ENCODE measurements at places on chromosomes 4 and X.

DNA sequence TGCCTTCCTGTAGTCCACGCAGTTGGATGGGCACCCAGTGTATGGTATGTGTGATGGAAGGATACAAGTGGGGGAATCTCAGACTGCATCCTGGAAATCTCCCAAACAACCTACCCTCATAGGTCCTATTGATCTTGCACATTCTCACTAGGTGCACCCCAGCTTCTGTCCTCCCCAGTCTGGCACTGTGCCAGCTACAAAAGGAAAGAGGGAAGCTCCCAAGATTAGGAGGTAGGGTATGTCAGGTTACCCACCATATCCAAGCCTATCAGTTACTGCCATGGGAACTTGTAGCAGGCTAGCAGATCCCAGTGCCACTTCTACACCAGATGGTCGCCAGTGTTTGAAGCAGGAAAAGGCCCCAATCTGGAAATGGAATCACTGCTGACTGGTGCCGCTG, 11.6 kb downstream of the TBX22 start:
- no peak for DNase-seq

GRCh38 chrX:12494400-12495138, 296.6 kb upstream of the PRPS2 start:
- no peak for DNase-seq

GRCh38 chrX:630007-630611, 482 bp upstream of the SHOX start:
- no peak for DNase-seq

- DNase-seq: no peak
Observed at GRCh38 chrX:17007134-17007768, 60.8 kb downstream of the REPS2 start.

DNA sequence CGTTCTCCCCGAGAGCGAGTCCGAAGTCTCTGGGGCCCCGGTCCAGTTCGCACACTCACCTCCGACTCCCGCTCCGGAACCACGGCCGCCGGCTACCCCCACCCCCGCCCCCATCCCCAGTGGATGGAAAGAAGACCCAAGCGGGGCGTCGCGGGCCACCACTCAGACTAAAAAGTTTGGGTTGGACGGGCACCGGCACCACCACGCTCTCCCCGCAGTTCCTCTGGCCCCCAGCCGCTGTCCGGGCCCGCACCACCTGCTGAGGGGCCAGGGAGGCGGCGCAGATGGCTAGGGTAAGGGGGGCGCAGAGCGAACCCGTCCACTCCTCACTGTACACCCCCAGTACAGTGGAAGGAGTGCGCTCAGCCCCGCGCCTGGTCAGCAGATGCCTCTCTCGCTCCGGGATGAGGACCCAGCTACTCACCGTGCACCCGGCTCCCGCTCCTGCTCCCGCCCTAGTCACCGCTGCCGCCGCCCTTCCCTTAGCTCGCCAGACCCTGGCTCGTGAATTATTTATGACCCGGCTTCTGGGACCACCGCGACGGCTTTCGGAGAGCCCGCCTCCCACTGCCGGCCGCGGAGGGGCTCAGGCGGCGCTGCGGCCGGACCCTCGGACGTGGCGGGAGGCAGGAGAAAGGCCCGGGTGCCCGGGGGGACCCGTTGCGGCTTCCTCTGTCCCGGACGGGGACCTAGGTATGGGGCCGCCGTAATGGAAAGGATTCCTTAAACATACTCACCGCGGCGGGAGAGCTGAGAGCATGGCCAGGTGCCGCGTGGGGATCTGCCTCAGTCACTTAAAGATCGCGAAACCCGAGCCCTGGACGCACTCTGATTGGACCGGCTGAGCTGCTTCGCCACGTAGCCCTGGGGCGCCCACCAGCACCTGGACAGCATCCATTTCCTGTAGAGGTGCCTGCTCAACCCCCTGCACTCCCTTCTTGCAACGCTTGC, at the start of gene PROM1:
TSS of gene PROM1 (minus strand) at position 783 of the 951 bp plus-strand sequence. CDS start 8,117 bp downstream, outside the sequence.
- no peak for DNase-seq

Measured in CD4-positive, alpha-beta T cell treated with Interleukin-10 for 1 hour (primary cell).